ENCODE measurements at places on chromosomes 6 and 20.

- DNase-seq, result no peak
Measured at GRCh38 chr6:14975471-14975817, 270.4 kb upstream of the JARID2 start.

DNA sequence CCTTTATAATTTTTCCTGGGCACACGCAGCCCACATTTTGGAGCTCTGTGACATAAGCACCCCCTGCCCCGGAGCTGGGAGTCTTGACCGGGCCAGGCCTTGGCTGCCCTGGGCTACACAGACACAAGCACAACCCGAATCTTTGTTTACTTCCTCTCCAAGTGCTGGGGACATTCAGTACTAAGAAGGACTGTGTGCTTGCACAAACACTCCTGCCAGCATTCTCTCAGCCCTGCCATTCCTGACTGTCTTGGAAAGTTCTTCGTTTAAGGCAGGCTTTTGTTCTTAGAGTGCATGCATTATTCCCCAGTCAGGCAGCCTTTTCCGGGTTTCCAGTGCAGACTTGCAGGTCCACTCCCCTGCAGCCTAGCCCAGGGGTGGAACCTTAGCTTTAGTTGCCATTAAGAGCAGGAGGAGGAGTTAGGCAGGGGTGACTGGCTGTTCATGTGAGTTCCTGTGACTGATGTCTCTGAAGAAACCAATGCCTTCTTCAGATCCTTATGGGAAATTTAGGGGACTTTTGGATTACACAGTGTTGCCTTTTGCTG is 28.6 kb downstream of the FOXO3 start:
- DNase-seq, result no peak

GRCh38 chr6:76862936-76863335 is 600.4 kb downstream of the HTR1B start:
- no peak for DNase-seq

DNA sequence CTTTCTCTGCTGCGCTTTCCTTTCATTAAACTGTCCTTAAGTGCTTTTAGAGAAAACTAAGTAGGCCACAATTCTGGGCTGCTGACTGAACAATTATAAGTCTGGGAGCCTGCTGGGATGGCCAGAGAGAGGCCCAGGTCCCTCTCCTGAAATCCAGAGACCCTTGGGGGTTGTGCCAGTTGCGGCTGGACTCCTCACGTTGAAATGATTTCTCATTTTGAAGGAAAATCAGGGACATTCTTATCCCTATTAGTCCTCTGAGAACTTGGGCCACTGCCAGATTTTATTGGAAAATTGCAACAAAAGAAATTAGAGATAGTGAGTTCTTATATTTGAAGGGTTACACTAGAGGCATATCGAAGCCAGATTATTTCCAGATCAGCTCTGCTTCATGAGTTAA is 145.1 kb downstream of the CLIC5 start:
- DNase-seq, result no peak

DNA sequence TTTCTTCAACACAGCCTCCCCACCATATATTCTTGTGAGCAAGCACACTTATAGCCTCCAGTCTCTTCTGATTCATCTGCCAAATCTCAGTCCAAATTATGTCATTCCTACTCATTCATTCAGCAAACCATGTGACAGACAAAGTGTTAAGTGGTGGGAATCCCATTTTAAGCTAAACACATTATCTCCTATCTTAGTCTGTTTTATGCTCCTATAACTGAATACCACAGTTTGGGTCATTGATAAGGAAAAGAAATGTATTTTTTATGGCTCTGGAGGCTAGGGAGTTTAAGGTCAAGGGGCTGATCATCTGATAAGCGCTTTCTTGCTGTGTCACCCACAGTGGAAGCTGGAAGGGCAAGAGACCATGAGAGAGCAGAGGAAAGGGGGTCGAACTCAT is 23.9 kb upstream of the SMIM13 start:
- no peak for DNase-seq

DNA sequence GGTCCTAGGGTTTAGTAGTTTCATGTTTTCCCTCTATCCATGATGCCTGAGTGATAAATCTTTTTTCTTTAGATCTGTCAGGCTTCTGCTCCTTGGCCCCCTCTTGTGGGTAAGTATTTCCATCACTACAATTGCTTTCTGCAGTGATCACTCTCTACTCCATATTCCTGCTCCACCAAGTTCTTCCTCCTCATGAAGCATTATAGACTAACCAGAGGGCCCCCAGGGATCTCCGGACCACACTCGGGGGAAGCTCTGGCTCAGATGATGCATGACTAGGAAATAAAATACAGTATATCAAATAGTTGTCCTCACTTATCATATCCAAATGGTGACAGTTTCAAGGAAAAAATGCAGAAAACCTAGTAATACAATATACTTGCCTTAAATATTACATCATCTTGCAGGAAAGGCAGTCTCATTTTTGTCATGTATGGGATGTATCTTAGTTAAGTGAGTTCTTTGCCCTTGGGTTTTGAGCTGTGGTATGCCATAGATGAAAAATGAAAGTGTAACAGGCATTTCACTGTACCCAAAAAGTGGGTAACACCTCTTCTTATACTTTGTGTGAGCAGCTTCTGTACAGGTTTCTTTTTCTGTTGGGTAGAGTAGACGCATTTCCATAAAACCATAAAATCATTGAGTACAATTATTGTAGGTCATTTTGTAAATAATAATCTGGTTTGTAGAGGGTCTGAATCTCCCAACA is 200.9 kb upstream of the EYA4 start:
- no peak for DNase-seq

Data from stimulated activated CD4-positive, alpha-beta T cell treated with anti-CD3 and anti-CD28 coated beads, Interleukin-2, amount 100 ng/mL, for 4 hours (primary cell).